ENCODE measurements at places on chromosomes 6 and 20. TPM values are rescaled to one million over a fixed set of nuclear protein-coding genes. Genes with fewer than 3 reads are reported as not detected.

DNA sequence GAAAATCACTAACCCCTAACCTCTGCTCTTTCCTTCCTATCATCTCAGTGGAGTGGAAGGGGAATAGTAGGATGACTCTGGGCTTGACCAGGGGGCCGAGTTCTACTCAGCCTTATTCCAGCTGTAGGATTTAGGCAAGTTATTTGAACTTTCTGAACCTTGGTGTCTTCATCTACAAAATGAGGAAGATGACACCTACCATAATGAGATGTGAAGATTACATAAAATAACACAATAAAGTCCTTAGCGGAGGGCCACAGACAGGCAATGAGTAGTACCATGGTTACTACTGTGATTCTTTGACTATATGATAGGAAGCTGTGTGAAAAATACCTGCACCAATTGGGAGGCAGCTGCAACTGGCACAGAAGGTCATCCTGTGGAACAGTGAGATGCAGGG is 53.6 kb upstream of the PIM1 start:
- no peak for DNase-seq

Gene PRL
- not detected for total RNA-seq

Gene FBXO5
- total RNA-seq = 6.7 TPM

- no peak for DNase-seq
Observed at GRCh38 chr20:64133951-64134407, 26.6 kb upstream of the NPBWR2 start.

DNA sequence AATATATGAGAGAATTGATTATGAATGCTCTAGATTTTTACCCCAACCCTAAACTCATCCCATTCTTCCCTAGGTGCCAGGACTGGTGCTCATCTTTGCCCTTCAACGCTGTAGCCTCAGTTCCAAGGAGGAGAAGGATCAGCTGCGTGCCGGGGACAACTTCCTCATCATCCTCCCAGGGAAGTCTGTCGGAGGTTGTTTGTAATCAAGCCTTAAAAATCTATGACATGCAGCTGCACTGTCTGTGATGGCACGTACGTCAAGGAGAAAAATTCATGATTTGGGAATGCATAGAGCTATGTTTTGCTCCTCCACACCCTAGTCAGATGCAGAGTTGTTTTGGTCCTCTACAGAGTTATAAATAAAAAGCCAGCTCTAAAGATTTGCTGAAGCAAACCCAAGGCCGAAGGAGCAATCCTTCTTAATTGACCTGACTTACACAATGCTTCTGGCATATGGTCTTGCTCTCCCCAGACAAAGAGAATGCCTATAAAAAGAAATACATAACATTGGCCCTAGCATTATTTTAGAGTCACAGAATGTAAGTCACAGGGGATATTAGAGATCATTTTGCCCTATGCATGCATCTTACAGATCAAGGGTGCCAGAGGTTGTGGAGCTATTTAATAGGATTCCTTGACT is 244.2 kb downstream of the HIVEP2 start:
- no peak for DNase-seq

GRCh38 chr6:140977403-140977802 is 1155.3 kb upstream of the GJE1 start:
- no peak for DNase-seq

- no peak for DNase-seq
Observed at GRCh38 chr20:227439-228105, 514 bp downstream of the DEFB129 start.

- no peak for DNase-seq
Observed at GRCh38 chr20:54212226-54212625, 4.3 kb downstream of the PFDN4 start.

- DNase-seq = no peak
Observed at GRCh38 chr20:38805502-38805957, at the start of gene PPP1R16B. Gene PPP1R16B, plus strand, starts transcription at chr20:38805697. Its CDS starts 30,229 bp downstream, at chr20:38835926.

GRCh38 chr6:56368491-56368890 is 121.1 kb upstream of the COL21A1 start:
- DNase-seq = no peak

Gene SAMD10
- 7.6 TPM for total RNA-seq

Gene PRSS16
- not detected for total RNA-seq

- peak; percentile 37 for DNase-seq
Observed at GRCh38 chr20:62104791-62105345, 17.4 kb upstream of the LSM14B start.

- no peak for DNase-seq
Observed at GRCh38 chr6:22808466-22808865, 239.1 kb downstream of the HDGFL1 start.

Gene ETV7
- total RNA-seq = not detected

Gene KCNQ2
- not detected for total RNA-seq

DNA sequence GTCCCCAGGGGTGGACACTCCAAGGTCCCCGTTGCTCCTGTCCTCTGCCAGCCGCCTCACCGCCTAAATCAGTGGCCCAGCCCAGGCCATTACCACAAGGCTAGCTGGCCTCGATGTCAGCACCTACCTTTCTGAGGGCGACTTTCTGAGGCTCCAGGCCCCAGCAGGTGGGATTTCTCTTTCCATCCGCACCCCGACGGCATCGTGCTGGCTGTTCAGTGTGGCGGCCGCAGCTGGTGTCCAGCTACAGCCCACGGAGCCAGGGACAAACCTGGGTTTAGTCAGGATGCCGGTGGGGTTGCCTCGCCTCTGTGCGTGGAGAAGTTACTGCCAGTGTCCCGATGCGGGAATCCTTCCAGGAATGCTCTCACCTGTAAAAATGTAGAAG is 60.8 kb downstream of the ERMARD start:
- DNase-seq = no peak

DNA sequence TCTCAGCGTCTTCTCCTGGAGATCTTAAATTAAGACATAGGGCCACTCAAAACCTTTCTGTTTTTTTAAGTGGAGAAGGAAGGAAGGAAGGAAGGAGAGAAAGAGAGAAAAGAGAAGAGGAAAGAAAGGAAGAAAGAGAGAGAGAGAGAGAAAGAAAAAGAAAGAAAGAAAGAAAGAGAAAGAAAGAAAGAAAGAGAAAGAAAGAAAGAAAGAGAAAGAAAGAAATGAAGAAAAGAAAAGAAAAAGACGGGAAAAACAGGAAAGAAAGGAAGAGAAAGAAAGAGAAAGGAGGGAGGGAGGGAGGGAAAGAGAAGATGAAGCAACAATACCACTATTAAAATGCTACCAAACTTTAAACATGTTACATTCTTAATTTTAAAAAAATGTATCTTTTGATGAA is 336.5 kb upstream of the ARID1B start:
- no peak for DNase-seq

Gene CALHM6
- total RNA-seq = 3.9 TPM

DNA sequence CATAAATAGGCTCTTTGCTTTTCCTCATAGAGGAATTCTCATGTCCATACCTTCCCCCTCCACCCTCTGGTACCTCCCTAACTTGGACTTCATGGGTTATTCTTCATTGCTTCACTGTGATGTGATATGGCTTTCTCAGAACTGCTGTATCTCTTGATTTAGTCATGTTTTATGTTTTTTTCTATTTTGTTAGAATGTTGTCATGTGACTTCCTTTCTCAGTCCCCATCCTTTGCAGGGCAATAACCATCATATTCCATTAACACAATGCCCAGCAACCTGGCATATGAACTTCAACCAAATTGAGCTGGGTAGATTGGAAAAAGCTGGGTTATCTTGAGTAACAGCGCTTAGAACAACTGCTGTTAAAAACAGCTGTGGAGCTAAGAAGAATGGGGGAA is 190.9 kb upstream of the PRSS16 start:
- DNase-seq = no peak

DNA sequence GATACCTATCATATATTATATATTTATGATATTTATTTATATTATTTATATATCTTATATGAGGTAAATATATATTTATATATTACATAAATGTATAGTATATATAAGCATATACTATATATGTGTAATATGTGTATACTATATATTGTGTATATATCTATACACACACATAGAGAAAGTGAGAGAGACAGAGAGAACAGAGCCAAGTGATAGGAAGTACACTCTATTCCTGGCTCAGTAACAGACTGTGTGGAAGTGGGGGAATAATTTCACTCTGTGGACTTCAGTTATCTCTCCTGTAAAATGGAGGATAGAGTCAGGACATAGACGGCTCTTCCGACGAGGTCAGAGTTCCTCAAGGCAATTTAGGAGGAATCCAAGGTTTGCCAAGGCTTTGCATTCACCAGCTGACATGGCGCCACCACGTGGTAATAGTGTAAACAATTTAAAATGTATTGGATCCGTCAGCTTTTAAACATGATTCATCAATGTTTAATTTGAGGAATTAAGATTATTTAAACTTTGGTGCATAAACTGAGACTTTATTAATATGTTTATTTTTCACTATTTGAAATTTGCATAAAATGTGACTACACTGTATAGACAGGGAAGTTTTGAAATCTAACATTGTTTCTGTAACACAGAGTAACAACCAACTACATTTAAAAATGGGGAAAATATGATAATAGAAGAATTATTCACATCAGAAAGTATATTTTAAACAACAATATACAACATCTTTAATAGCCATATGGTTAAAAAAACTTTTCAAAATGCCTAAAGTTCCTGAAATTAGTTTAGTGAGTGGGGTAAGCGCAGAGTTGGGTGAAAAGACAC is 75.4 kb upstream of the TMEM244 start:
- no peak for DNase-seq

GRCh38 chr20:20491110-20491783 is 123.3 kb downstream of the INSM1 start:
- DNase-seq = no peak

Gene TPD52L1
- total RNA-seq = 50.9 TPM

- no peak for DNase-seq
Observed at GRCh38 chr20:59703046-59703445, 98.7 kb downstream of the PHACTR3 start.

- no peak for DNase-seq
Observed at GRCh38 chr20:43262341-43262740, 72.6 kb upstream of the PTPRT start.

Gene EPB41L1
- total RNA-seq = 9.7 TPM

Gene NKX2-4
- not detected for total RNA-seq

Gene PLTP
- total RNA-seq = 31.2 TPM

DNA sequence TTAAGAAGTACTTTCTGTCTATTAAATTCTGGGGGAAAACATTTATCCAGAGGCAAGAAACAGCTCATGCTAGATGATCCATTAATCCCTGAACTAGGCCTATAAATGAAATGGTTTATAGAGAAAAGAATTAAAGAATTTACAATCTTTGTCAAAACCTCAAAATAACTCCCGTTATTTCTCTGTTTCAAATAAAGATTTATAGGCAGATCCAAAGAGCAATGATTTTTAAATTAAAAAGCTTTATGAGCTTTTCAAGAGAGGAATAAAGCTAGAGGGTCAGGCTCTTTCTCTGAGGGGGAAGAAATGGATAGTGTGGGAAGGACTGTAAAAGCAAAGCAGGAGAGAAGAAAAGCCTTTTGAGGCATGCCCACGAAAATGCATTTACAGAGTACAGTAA is 82.5 kb upstream of the OGFRL1 start:
- DNase-seq = no peak

DNA sequence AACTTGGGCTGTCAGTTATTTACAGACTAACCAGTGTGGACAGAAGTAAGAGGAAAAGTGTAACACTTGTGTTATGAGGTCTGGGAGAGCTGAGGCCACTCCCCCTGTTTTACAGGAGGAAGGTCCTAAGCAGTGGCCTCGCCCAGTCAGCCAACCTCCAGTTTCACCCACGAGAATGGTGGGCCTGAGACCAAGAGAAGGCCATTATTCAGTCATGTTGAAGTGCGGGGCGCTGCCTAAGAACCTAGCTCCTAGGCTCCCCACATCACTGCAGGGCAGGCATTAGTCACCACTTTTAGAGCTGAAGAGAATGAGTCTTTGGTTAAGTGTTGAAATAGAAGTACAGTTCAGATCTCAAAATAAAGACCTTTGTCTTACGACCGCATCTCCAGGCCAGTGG is 27.9 kb downstream of the CDYL start:
- no peak for DNase-seq

Gene SSTR4
- total RNA-seq = not detected

- DNase-seq = no peak
Observed at GRCh38 chr20:34396408-34396807, 33.3 kb downstream of the ITCH start.

DNA sequence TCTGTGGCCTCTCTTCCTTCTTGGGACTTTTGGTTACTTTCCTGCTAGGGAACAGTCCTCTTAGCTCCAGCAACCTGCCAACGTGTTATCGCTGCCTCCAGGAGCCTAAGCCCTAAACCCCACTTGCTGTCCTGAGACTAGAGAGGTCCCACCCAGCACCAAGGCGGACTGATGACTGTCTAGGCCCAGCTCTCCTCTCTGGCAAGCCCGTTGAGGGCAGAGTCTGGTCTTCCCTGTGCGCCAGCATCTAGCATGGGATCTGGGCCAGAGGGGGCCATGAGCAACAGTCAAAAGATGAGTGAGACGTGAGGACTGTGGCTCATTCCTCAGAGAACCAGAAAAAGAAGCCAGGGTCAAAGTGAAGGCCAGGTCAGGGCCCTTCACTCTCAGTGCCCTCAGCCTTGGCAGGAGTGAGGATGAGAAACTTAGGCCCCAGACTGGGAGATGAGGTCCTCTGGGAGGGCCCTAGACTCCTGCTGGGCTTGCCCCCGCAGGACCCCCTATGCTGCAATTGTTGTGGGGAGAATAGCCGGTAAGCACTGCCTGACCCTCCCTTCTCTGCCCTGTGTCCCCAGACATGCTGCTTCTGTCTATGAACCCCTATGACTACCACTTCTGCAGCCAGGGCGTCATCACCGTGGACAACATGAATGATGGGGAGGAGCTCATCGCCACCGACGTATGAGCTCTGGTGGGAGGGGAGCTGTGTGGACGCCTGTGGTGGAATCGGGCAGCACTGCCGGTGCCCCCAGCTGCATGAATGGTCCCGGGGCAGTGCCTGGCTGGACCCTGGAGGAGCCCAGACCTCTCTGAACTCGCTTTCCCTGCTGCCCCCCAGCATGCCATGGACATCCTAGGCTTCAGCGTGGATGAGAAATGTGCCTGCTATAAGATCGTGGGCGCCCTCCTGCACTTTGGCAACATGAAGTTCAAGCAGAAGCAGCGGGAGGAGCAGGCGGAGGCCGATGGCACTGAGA is 30.9 kb downstream of the MYH7B start:
- DNase-seq = no peak

Gene SERAC1
- 3.3 TPM for total RNA-seq

- no peak for DNase-seq
Observed at GRCh38 chr20:44051661-44052000, 135.4 kb downstream of the JPH2 start.

DNA sequence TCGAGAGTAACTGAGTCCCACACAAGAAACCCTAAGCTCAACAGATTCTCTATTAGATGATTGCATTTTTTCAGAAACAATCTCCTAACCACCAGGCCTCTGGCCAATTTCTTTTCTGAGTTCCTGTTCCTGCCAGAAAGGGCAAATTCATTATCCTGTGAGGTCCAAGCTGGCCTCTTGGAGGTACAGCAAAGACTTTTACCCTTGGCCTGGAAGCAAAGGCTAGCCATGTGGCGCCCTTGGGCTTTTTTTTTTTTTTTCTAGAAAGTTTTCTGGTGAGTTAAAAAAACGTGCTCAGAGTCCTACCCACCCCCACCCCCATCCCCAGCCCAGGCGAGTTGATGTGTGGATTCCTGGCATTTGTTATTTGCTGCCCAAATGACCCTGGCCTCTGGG is 59.0 kb upstream of the EEF1A1 start:
- peak; percentile 54 for DNase-seq

Gene AVP
- not detected for total RNA-seq

- DNase-seq = no peak
Observed at GRCh38 chr6:126131246-126131645, 144.9 kb downstream of the TRMT11 start.

Gene GLO1
- total RNA-seq = 65.3 TPM

Measured in uterus (tissue), 4 donors.